ENCODE measurements at places on chromosomes 1 and 21. TPM values are rescaled to one million over a fixed set of nuclear protein-coding genes. Genes with fewer than 3 reads are reported as not detected.

DNA sequence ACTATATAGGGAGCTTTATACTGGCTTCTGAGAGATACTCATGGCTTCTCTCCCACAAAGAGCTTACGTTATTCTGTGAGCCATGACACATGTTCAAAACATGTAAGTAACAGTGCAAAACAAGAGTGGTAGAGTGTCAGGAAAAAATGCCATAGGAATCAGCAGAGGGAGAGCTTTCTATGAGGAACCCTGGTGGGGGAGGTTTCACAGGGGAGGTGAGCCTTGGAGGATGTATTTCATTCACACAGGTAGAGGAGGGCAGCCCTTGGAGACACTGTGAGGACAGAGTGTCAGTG is 72.7 kb upstream of the LYST start:
- no peaks in the 10 kb centered on the region for H3K27me3 ChIP-seq
- no peak overlapping the region for H3K4me3 ChIP-seq
- H3K27ac ChIP-seq, result peak overlapping the region; percentile 30
- no peaks in the 10 kb centered on the region for H3K36me3 ChIP-seq
- no peak for DNase-seq
- H3K4me1 ChIP-seq, result no peaks in the 10 kb centered on the region

- H3K4me3 ChIP-seq, result no peak overlapping the region
- no peak overlapping the region for H3K27ac ChIP-seq
- H3K4me1 ChIP-seq, result peaks cover 9% of the 10 kb centered on the region
- H3K27me3 ChIP-seq, result no peaks in the 10 kb centered on the region
Measured at GRCh38 chr21:39681257-39681656, 63.7 kb upstream of the IGSF5 start.

NBL1 gene
- 260 TPM for polyA plus RNA-seq

ARHGAP29 gene
- 1.2 TPM for polyA plus RNA-seq

Data from sigmoid colon (tissue), 7 donors.